NCI-H526 (cell line): ENCODE measurements at places on chromosomes 2 and 18.

DNA sequence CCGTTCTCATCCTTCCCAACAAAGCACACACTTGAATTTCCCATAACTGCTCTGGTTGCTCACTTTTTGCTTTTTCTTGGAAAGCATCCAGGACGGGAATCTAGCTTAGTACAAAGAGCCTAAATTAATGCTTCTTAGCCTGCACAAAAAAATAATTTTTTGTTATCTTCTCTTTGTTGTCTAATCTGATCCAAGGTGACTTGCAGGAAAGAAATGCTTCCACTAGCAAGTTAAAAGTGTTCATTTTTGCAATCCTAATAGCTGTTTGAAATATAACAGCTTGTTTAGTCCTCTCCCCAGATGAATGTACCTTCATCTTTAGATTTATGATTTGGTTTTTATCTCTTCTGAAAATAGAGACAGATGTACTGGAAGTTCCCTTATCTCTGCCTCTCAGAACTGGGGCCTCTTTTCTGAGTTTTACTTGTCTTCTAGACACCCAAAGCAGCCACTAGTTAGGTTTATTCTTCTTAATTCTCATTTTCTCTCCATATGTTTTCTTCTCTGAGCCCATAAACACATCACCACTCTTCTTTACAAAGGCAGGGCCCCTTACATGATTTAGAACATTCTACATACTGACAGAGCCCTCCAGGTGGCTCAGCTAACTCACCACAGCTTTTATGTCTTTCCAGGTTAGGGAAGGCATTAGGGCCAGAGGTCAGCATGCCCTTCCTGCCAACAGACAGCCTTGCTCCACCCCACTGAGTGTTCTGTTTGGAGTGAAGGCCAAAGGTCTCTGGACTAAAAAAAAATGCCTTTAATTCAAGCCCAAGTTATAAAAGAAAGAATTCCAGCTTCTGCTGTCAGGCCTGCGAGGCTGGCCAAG lies 74.7 kb upstream of the MAP4K3 start:
- no peak for DNase-seq

GRCh38 chr2:53303012-53303578 lies 464.5 kb upstream of the CHAC2 start:
- no peak for DNase-seq

DNA sequence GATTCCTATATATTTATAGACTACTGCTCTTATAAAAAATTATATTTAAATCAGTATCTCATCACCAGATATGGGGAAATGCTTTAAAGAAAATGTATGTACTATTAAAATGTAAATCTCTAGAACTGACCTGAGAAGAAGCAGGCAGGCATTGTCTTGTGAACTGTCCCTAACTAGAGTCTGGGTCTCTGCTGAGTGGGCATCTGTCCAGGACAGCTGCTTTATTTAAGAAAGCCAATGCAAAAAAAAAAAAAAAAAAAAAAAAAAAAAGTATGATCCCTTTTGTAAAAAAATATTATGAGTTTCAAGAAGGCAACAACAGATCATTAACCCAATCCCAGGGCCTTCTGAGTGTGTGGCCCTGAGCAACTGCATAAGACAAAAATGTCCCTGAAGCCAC lies 66.0 kb downstream of the PAX3 start:
- DNase-seq = no peak

DNA sequence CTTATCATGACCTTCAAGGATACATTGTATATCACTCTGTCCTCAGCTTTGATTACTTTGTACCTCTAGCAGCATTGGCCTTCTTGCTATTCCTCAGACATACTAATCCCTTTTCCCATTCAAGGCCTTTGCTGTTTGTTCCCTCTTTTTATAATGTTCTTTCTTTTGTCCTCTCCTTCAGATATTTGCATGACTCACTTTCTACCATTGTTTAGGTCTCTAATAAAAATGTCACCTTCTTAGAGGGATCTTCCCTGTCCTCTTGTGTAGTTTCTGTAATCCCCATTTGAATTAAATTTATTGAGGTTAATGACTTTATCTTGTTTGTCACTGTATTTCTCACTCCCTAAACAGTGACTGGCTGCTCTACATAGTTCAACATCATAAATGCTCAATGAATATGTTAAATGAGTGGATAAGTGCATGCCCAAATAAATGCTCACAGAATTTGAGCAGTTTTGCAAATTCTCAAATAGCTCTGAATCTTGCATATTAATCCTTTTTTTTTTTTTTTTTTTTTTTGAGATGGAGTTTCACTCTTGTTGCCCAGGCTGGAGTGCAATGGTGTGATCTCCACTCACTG lies 135.9 kb downstream of the AGPS start:
- DNase-seq = no peak

GRCh38 chr18:44741085-44741484 lies 60.4 kb downstream of the SETBP1 start:
- DNase-seq = no peak

GRCh38 chr2:40746191-40746590 lies 294.3 kb upstream of the SLC8A1 start:
- DNase-seq = no peak

GRCh38 chr2:237091779-237092436 lies 6.2 kb downstream of the COPS8 start:
- no peak for DNase-seq

DNA sequence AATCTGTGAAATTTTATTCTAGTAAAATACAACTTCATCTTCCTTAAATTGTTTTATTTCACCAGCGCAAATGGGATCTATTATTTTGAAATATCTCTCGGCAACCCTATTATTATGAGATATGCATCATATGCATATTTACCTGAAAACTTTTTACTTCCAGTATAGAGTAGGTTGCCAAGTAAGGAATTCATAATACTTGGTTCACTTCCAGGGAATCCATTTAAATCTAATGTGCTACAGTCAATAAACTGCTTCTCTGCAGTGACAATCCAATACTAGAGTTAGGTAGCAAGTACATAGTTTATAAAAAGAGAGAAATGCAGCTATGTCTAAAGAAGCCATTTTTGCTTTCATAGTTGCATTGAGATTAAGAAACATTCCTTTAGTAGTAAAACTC lies 88.8 kb upstream of the FAM117B start:
- no peak for DNase-seq

- no peak for DNase-seq
Observed at GRCh38 chr18:72155327-72155726, 388.8 kb downstream of the CBLN2 start.

DNA sequence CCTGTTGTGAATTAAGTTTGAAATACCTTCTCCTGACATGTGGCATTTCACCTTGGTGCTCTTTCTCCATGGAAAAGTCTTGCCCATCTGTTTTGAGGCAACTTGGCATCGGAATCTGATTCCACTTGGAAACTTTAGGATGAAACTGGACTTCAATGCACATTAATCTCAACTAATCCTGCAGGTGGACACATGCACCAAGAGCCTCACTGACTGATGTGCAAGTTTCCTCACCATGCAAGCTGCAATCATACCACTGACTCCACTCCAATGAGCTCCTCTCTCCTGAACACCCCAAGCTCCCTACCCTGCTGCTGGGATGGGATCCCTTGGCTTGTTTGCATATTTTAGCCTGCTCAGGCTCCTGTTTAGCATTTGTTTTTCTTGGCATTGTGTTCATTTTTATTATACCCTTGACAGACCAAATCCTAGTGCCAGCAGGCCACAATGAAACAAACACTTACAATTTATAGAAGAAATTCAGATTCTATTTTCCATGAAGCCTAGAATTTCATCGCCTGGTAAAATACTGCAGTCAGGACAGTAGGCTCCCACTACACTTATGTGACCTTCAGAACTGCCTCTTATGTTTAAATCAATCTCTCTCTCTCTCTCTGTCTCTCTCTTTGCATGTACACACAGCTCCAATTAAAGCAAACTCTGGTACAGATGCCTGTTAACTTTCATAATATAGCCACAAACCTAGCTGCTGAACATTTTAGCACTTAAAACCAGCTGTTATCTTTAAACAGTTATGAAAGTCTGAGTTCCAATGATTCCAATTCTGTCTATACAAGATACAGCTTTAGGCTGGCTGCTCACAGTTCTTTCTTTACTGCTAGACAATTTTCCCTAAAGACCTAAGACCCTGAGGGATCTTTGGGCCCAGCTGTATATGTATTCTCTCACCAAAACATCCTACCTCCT lies 141.5 kb downstream of the OSR1 start:
- no peak for DNase-seq

GRCh38 chr2:197189426-197190099 lies 121.0 kb downstream of the ANKRD44 start:
- DNase-seq = no peak

- no peak for DNase-seq
Observed at GRCh38 chr2:240989451-240990265, 8.8 kb upstream of the SNED1 start.

DNA sequence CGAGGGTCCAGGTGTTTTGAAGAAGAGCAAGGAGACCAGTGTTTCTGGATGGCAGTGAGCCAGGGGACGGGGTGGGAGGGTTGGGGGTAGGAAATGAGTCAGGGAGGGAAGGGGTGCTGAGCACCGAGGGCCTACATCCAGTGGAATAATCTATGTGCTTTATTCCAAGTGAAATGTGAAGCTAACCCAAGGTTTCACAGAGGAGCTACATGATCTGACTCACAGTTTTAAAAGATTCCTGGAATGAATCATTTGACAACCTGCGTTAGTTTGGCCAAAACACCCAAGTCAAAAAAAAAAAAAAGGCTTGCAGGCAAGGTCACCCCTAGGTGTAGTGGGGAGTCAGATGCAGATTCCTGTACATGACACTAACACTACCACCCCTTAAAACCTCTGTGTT lies 419.7 kb upstream of the MEX3C start:
- no peak for DNase-seq

GRCh38 chr2:231614559-231615057 lies 21.9 kb downstream of the TEX44 start:
- no peak for DNase-seq

- DNase-seq = no peak
Observed at GRCh38 chr2:168432100-168432499, 24.0 kb upstream of the CERS6 start.

- no peak for DNase-seq
Observed at GRCh38 chr2:66566726-66567399, 131.9 kb downstream of the MEIS1 start.
